ENCODE measurements at places on chromosomes 7 and 10. TPM values are rescaled to one million over a fixed set of nuclear protein-coding genes. Genes with fewer than 3 reads are reported as not detected.

NME8 gene
- total RNA-seq: not detected

DNA sequence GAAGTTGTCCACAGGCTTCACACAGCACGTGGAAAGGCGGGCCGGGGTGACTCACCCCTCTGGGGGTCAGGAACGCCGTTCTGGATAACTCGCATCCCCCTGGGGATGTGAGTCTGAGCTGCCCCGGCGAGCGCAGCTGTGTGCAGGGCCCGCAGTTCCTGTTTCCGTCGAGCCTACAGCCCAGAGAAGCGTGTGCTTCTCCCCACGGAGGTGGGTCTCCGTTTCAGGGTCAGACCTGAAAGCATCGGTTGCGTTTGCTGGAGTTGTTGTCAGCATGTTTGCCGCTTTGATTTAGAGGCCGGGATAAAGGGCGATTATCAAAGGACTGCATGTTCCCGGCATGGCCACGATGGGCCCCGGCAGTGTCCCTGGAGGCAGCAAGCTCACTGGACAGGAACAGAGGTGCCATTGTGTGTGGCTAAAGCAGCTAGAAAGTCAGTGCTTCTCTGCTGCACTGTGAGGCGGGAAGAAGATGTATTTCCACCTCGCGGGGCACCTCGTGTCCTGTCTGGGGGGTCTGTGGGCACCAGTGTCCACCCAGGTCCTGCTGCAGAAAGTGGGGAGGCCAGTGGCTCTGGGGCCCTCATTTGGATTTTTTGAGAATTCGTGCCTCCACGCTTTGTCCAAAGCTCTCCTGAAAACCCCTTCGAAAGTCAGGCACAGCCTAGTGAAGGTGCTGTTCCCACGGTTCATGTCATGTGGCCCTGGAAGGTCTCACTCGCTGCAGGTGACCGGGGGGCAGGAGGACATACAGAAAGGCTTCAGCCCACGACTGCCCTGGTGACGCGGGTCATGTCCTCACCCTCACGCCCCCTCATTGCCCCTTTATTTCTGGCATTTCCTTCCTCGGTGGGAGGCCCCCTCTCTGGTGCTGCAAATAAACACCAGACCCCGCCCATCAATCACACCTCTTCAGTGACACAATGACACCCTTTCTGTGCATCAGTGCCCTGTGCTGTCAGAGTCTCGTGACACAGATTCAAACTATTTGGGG is 27.4 kb upstream of the GDI2 start:
- DNase-seq: no peak

DNA sequence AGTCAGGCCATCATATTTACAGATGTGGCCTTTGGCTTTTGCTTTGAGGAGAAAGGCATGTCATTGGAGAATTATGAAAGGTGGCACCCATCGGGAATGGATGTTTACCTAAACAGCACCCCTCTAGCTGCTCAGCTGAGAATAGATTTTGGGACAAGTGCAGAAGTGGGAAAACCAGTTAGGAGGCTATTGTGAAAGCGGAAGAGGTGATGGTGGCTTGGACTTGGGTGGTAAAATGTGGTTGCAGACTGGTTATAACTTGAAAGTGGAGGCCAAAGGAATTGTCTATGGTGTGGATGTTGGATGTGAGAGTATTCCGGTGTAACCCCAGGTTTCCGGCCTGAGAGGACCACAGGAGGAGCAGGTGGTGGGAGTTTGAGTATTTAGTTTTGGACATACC is 5.2 kb upstream of the SLC12A9 start:
- no peak for DNase-seq

DNA sequence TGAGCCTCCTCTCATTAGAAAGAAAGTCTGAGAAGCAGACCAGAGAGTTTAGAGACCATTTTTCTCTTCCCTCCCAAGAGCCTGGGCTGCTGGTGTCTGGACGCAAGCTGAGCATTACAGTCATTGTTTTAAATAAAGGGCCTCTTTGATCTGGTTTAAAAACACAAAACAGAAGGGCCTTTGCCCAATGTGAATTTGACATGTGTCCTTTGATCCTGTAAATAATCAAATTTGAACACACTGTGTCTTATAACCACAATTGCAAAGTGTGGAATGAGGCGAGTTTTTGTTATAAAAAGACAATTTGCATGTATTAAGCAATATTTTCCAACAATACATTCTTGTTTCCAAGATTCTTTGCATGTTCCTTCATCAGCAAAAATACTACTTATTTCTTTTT is 158.5 kb downstream of the C7orf25 start:
- no peak for DNase-seq

GRCh38 chr7:157429001-157429679 is 92.3 kb downstream of the DNAJB6 start:
- no peak for DNase-seq
